ENCODE measurements at places on chromosomes 2 and 18.

GRCh38 chr2:84177733-84178132 lies 281.3 kb downstream of the SUCLG1 start:
- DNase-seq, result no peak

- DNase-seq, result no peak
Measured at GRCh38 chr2:95734976-95735890, 143.4 kb downstream of the TRIM43 start.

- DNase-seq, result peak; percentile 9
Measured at GRCh38 chr18:50429207-50429948, 54.5 kb downstream of the SKA1 start.

DNA sequence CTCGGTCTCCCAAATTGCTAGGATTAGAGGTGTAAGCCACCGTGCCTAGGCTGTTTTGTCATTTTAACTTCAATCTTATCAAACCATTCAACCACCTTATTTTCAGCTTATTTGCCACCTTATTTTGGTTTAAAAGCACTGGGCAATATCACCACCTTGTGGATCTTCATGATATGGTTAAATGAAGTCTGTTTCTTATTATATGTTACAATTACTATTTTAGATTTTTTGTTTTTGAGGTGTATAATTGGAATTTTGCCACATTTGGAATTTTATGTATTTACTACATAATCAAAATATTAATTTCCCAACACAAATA lies 43.8 kb upstream of the SCN9A start:
- no peak for DNase-seq

GRCh38 chr18:23317975-23318675 lies 135.0 kb upstream of the RIOK3 start:
- DNase-seq, result no peak

GRCh38 chr2:38394903-38395341 lies 17.8 kb upstream of the ATL2 start:
- no peak for DNase-seq

- no peak for DNase-seq
Measured at GRCh38 chr18:59554796-59555335, 142.4 kb downstream of the CCBE1 start.

- DNase-seq, result no peak
Measured at GRCh38 chr18:79422022-79422782, 26.5 kb downstream of the NFATC1 start.

DNA sequence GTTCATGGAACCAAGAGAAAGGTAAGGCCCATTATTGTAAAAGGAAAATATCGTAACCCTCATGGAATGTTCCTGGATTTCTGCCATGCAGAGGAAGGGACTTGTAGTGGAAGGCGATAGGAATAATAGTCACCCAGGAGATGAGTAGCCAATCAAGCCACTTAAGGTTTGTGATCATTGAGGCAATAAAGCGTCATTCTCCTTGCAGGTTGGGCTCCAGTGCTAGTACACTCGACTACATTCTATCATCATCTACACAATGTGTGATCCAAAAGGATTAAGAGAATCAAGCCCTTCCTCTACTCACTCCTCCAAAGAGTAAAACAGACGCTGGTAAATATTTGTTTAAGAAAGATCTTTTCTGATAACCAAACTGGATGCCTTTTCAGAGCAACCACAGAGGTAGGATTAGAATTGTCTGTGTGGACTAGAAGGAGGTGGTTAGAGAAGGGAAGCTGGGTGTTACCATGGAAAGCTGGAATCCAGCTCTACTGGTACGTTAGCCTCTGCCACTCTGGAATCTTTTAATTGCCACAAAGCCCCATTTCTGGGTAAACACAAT lies 245.7 kb downstream of the IKZF2 start:
- no peak for DNase-seq

GRCh38 chr2:204274991-204275390 lies 270.3 kb upstream of the PARD3B start:
- no peak for DNase-seq

DNA sequence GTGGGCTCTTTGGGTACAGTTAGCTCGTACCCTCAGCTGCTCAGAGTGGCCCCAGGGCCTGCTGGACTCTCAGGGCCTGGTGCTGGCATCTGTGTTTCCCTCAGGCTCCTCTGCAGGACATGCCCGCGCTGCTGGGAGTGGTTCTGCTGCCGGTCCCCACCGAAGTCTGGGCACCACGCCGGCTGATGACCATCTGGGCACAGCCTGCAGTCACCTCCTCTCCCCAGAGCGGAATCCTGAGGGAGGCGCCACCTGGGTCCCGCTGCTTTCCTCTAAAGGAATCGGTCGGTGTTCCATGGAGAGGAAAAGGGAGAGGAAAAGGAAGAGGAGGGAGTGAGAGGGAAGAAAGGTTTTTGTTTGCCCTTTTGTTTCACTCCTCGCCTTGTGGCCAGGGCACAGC lies 43.6 kb downstream of the MC2R start:
- DNase-seq, result no peak

- DNase-seq, result no peak
Measured at GRCh38 chr18:48109961-48110493, 179.6 kb upstream of the SMAD2 start.

DNA sequence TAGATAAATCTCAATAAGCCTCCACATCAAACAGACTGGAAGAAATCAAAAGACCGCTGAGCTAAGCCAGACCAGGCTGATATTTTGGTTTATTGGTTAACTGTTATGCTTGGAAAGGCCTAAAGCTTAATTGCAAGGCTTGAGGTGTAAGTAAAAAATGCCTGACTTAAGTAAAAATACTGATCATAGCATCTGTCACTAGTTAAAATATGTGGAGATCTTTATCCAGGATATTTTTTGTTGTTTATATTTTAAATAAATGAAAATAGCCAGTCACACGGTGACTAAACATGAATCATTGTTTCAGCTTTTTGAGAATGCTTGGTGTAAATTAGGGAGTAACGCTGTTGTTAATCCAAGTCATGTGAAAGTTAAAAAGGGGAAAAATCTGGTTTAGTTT lies 127.9 kb downstream of the THADA start:
- no peak for DNase-seq

DNA sequence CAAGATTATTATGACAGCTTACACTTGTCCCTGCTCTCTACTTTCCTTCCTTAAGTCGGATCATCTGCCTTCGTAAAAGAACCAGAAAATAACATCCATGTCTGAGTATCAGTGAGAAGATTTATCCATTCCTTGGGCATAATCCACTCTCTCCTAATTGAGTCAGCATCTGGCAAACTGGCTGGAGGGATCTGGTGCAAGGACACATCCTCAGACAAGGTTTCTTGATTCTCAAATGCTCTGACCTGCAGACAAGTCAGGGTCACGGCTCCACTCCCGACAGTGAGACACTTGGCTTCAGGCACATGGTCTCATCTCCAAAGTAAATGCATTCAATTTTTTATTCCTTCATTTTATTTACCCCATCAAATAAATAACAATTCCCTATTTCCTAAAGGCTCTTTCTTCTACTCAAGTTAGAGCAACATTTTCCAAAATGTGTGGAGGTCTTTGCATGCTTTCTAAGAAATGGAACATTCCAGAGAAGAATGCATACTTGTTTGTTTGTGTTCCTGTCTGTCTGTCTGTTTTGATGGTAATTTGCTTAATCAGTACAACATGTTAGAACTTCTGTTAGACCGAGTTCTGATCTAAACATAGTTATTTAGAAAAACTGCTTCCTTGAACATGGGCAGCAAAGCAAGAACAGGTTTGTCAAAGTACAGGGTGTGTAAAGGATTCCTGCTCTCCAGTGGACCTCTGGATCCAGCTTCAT lies 246.9 kb downstream of the IRS1 start:
- no peak for DNase-seq

- DNase-seq, result no peak
Measured at GRCh38 chr2:101989740-101990460, 1.9 kb upstream of the IL1R2 start.

GRCh38 chr18:12391487-12392165 lies 14.6 kb upstream of the AFG3L2 start:
- DNase-seq, result no peak

DNA sequence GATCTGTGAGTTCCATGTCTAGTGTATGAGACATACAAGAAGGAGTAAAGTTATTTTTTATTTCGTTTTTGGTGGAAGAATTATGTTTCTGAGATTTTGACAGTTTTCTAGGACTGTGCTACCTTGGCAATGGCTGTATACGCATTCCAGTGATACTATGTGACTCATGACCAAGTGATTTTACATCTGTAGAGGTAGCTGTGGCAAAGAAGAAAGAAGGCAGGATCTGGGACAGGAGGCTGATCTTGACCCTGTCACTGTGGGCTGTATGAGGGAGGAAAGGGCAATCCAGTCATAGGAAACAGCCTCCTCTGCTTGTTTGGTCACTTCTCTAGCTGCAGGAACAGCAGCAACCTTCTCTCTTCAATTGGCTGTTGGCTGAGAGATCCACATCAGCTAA lies 44.0 kb upstream of the PDCL3 start:
- DNase-seq, result no peak

DNA sequence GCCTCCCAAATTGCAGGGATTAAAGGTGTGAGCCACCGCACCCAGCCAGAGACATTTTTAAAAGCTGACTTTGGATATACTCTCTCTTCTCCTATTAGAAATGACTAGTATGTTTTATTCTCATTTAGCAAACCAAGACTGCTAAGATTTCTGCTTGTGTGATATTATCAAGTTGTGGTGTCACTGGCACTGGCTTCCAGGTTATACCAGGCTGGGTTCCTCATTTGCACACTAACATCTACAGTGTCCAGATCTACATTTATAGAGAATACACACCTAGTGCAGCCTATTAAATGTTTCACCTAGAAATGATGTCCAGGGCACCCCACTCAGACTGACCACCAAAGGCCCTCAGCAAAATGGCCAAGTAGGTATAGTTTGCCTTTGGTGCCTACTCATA lies 265.3 kb upstream of the STON1 start:
- no peak for DNase-seq

DNA sequence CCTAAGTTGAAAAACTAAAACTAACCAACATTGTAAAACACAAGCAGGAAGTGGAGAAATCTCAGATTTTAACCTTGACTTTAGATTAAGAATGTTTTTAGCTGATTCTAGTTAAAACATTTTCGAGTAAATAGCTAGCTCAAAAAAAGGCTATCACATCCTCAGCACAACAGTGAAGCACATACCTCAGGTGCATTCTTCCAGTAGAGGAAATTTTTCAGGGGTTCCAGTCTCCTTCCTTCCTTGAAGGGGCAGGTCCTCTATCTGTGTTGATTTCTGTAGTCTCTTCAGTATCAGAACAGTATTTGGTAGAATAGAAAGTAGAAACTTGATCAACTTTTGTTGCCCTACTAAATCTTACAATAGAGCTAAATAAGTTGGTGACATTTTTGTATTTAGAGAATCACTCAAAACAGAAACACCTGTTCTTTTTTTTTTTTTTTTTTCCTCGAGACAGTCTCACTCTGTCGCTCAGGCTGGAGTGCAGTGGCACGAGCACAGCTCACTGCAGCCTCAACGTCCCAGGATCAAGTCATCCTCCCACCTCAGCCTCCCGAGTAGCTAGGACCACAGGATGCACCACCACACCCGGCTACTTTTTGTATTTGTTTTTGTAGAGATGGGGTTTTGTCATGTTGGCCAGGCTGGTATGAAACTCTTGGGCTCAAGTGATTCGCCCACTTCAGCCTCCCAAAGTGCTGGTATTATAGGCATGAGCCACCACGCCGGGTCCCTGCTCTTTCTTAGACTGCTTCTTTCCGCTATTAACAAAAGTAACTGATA lies 6.9 kb upstream of the GPR155 start:
- DNase-seq, result no peak

GRCh38 chr18:36469461-36469860 lies 171.9 kb downstream of the FHOD3 start:
- DNase-seq, result no peak

- DNase-seq, result no peak
Measured at GRCh38 chr2:72181616-72182015, 34.0 kb upstream of the CYP26B1 start.

DNA sequence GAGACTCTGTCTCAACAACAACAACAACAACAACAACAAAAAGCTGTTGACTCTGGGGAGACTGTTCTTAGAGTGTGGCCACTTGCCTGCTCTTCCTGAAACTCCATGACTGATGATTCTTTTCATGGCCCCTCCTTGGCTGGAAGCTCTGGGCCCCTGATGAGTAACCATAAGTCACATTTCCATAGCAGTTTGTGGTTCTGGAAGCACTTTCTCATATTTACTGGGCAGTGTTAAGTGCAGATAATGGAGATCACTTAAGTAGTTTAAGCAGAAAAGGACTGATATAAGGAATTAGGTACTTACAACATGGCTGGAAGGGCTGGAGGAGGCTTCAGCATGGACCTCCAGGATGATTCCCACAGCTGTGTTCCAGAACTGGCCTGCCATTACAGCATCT lies 147.3 kb upstream of the DLX2 start:
- no peak for DNase-seq

- DNase-seq, result no peak
Measured at GRCh38 chr2:175620106-175620505, 382.0 kb downstream of the LNPK start.

- no peak for DNase-seq
Measured at GRCh38 chr18:12076424-12077140, 17.1 kb upstream of the ANKRD62 start.

GRCh38 chr2:96146881-96147592 lies 1.8 kb upstream of the DUSP2 start:
- no peak for DNase-seq

DNA sequence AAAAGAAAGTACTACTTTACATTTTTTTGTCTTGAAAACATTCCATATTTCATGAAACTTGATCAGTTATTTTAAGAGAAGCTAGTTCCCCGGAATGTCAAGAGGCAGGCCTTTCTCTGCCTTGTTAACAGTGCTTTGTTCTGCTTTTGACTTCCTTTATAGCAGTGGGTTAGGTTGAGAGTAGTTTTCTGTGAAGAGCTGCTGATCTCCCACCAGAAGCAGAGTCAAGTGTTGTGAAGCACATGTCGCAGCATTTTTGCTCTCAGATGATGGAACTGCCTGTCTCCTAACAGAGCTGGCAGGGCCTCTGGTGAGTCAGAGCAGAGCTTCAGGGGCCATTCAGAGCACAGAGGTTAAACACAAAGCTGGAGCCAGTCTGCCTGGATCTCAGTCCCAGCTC lies 871.8 kb downstream of the SLC4A3 start:
- DNase-seq, result no peak

GRCh38 chr2:94758546-94758945 lies 112.7 kb upstream of the TEKT4 start:
- DNase-seq, result no peak

GRCh38 chr2:146927080-146927711 lies 917.6 kb upstream of the ACVR2A start:
- DNase-seq, result no peak

DNA sequence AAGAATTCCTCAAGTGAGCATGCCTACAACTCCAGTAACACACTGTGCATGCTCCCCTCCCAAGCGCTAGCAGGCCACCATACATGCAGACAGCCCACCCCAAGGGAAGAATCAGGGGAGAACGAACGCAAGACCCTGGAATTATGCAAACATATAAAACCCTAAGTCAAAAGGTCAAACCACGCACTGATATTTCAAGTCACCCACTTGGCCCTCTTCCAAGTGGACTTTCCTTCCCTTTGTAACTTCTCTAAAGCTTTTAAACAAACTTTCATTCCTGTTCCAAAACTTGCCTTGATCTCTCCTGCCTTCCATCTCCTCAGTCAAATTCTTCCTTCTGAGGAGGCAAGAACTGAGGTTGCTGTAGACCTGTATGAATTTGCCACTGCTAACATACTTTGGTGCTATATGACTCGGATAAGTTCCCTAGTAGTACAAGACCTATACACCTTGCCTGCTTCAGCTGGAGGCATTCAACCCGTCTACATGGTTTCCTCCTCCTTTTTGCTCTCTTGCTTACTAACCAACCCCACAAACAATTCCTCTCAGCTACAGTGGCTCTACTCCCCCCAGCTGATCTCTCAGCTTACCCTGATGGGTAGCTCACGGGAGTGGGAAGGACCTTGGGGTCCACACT lies 11.1 kb upstream of the RPIA start:
- DNase-seq, result no peak

Measured in NCI-H2107 (cell line).